ENCODE measurements at places on chromosomes 11 and 22. TPM values are rescaled to one million over a fixed set of nuclear protein-coding genes. Genes with fewer than 3 reads are reported as not detected.

Gene BTBD18
- total RNA-seq: not detected

Gene MOGAT2
- total RNA-seq: not detected

Gene FAM227A
- total RNA-seq: 0.16 TPM

Gene EIF3D
- total RNA-seq: 323 TPM

Gene GGTLC2
- not detected for total RNA-seq

Gene DGAT2
- 11.0 TPM for total RNA-seq

Gene PPFIBP2
- 0.62 TPM for total RNA-seq

Gene UPB1
- 0.21 TPM for total RNA-seq

DNA sequence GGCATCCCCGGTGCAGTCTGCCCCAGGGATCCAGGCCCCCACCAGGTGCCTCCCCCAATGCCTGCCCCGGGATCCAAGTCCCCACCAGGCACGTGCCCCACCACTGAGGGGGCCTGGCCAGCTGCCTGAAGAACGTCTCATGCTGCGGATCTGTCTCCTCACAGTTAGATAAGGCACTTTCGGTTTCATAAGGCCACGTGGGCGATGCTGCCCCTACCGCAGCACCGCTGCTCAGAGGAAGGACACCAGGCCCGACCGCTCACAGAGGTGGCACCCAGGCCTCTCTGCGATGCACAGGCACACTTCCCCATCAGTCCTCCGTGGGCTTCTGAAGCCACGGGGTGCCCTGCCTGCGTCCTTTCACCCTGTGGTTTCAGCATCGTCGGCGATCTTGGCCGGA, 68.1 kb upstream of the BID start:
- DNase-seq: peak; percentile 32

GRCh38 chr22:47067911-47068625, 305.6 kb downstream of the TBC1D22A start:
- no peak for DNase-seq

DNA sequence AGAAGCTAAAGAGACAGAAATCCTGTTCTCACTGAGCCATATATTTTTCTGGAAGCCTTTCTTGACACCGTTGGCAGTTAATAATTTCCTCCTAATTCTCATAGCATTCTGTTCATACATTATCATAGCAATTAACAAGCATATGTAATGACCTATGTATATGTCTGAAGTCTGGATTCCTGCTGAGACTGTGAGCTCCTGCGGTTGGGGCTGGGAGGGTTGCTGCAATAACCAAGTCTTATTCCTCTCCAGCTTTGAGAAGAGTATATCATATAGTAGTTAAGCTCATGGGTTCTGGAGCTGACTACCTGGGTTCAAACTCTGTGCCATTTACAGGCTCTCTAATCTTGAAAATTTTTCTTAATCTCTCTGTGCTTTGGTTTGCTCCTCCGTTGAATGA, 175.2 kb downstream of the MAML2 start:
- DNase-seq: no peak

DNA sequence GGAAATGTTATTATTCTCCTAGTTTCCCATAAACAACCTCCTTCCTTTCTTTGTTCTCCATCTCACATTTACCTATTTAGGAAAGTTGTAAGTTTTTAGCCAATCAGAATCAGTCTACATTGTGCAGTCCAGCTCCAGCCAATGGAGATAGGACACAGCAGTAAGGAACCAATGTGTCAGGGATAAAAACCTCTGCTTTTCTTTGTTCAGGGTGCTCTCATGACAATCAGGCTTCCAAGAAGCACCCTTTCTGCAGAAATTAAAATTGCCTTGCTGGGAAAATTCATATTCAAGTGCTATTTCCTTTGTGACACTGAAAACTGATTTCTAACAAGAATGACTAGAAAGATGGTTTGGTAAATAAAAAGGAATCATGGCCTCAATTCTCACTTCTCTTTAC, 14.6 kb downstream of the SCGB2A1 start:
- no peak for DNase-seq

DNA sequence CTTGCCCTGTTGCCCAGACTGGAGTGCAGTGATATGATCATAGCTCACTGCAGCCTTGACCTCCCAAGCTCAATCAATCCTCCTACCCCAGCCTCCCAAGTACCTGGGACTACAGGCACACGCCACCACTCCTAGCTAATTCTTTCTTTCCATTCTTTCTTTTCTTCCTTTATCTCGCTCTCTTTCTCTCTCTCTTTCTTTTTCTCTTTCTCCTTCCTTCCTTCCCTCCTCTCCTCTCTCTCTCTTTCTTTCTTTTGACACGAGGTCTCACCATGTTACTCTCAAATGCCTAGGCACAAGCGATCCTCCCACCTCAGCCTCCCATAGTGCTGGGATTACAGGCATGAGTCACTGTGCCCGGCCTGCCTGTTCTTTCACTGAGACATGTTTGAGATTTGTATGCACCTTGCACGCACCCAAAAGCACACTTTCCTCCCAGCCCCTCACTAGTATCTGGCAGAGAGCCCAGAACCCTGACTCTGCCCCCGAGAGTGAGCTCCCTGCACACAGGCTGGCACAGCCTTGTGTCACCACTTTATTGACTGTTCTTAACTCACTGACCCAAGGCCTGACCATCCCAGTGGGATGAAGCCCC, 56.8 kb downstream of the CD6 start:
- no peak for DNase-seq

GRCh38 chr22:20008221-20008995, 8.2 kb downstream of the ARVCF start:
- DNase-seq: no peak

GRCh38 chr22:46075764-46076531, 74.4 kb upstream of the PPARA start:
- no peak for DNase-seq

DNA sequence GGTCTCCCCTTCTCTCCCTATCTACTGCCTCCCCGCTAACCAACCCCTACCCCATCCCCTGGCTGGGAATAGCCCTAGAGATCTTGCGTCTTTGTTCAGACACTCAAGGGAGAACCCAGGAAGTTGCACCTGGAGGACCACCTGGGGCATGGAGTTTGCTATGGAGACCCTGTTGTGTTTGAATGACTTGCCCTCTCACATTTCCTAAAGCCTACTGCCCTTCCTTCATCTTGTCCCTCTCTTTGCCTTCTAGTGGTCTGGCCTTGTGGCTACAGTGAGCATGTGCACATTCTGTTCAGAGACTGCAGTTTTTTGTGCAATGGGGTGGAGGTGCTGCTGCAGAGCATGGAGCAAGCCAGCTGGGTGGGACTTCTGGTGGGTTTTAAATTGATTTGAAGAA, 42.5 kb downstream of the ZNRF3 start:
- DNase-seq: no peak

- no peak for DNase-seq
Observed at GRCh38 chr11:33256031-33256812, 959 bp upstream of the HIPK3 start.

- DNase-seq: no peak
Observed at GRCh38 chr11:63489879-63490278, 1.1 kb downstream of the PLAAT5 start.

DNA sequence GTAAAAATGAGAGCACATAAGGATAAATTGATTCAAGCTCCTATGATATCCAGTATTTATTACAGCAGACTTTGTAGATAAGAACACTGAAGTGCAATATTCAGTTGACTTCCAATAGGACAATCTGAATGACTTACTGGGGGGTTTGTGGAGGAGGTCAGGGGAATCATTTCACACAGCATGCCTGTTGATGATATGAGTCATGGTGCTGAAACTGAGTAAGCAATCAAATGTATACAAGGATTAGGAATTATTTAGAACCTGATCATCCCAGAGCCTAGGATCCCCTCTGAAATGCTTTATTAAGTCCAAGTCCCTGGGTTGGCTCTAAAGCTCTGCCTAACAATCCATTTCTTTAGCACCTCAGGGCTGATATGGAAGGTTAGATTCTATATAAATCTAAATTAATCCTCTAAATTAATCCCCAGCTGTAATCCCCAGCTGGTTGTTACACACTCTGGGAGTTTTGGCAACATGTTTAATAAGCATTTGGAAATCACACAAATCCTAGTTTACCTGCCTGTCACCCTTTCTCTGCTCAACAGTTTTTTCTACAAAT, 326.4 kb downstream of the GUCY1A2 start:
- DNase-seq: no peak

DNA sequence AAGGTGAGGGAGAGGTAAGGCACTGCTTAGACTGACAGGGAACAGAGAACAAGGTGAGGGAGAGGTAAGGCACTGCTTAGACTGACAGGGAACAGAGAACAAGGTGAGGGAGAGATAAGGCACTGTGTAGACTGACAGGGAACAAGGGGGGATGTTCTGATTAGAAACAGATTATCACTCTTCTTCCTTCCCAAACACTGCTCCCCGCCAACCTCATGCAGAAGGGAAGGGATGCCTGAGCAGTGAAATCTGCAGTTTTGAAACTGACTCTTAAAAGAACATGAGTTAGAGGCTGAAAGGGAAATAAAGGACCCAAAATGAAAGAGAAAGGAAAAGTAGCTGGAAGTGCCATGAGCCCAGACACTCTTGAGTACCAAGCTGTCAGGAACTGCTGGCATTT, 29.8 kb downstream of the NEFH start:
- DNase-seq: no peak

DNA sequence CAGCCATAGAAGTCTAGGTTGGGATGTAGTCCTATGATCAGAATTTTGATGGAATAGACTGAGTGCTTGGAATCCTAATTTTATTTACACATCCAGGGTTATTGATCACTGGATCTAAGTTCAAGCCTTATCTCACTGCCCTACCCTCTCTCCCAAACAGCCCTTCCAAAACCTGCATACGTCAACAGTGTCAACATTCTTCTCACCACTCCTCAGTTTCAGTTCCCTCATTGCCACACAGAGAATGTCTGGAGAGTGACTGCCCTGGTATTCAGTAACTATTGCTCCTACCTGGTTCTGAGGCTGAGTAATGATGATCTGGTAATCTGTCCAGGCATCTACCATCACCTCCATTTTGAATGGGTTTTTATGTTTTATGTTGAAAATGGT, 60.0 kb downstream of the GLYATL1 start:
- DNase-seq: no peak

- no peak for DNase-seq
Observed at GRCh38 chr11:123562829-123563228, 91.6 kb downstream of the SCN3B start.

DNA sequence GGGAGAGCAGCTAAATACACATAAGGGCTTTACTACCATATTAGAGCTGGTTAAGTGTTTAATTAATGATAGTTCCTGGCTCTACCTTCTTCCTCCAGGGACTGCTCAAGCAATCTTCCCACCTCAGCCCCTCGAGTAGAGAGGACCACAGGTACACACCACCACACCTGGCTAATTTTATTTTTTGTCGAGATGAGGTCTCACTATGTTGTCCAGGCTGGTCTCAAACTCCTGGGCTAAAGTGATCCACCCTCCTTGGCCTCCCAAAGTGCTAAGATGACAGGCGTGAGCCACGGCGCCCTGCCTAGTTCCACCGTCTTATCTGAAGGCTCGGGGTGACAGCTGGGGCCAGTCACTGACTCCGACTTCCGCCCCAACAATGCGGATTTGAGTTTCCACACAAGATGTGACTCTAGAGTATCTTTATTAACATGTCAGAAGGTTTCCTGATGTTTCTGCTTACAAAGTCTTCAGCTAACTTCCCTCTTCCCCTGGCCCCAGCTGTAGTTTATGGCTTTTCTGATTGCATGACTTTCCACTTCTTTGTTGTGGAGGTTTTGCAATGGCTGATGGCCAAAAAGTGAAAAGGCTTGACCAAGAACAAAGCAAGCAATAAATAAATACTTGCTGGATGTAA, 16.8 kb downstream of the TPST2 start:
- DNase-seq: no peak

DNA sequence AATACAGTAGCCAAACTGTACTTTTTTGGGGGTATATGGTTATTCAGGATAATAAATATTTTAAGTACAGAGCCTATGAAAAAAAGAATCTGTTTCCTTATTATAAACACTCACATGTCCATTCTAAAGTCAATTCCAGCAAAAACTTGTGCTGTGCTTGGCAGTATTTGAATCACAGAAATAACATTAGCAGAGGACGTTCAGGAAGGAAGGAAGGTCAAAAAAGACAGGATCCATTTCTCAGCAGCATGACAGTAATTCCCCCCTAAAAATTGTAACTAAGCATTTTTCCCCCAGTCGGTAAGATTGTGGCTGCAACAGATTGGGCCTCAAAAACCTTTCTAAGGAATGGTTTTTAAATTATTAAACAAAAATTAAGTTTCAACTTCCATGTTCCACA, 124.8 kb downstream of the ATG16L2 start:
- DNase-seq: no peak

DNA sequence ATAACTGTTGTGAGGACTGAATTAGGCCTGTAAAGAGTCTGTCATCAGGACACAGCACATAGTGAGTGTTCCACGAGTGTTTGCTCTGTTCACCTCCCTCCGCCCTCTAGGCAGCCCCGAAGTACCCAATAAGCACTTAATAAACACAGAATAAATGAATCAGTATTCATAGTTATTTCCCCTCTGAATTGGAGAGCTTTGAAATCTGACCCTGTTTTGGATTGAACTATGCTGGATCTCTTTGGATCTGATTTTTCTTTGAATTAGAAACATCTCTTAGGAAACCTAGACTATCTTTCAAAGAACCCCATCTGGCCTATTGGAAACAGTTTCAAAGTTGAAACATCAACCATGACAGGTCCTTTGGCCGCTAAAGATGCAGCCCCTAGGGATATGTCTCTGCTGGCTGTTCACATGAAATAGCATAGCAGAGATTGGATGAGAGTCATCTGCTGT, 615.5 kb downstream of the NTM start:
- DNase-seq: no peak

DNA sequence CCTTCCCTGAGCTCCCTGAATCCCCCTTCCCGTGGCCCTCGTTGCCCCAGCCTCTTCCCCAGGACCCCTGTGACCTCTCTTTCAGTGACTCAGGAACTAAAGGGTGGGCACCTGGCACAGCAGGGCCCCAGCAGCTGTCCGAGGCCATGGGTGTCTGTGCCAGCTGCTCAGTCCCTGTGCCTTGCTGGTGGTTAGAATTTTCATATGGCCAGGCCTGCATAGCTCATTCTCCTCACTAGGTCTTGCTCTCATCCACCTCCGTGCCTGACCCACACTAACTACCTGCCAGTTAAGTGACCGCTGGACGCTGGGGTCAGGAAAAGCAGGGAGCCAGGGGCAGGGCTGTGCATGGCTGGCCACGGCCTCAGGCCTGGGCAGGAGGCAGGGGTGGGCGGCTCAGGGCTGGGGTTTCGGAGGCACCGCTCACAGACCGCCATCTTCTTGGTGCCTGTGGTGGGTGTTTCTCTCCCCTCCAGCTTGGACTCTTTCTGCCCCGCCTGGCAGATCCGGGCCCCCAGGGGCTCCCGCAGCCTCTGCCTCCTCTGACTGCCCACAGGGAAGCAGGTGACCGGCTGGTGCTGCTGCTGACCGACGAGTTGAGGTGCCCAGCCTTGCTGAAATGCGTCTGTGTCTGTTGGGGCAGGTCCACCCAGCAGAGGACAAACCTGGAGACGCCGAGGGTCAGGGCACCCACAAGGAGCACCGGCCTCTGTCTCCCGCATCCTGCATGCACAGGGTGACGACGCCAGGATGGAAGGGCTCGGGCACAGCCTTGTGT, 20.3 kb downstream of the MRGPRD start:
- no peak for DNase-seq

GRCh38 chr11:14641801-14642200, 1.8 kb upstream of the PDE3B start:
- DNase-seq: no peak

- DNase-seq: no peak
Observed at GRCh38 chr11:76307978-76308747, 72.8 kb downstream of the THAP12 start.
